ENCODE measurements at places on chromosomes 2 and 18.

DNA sequence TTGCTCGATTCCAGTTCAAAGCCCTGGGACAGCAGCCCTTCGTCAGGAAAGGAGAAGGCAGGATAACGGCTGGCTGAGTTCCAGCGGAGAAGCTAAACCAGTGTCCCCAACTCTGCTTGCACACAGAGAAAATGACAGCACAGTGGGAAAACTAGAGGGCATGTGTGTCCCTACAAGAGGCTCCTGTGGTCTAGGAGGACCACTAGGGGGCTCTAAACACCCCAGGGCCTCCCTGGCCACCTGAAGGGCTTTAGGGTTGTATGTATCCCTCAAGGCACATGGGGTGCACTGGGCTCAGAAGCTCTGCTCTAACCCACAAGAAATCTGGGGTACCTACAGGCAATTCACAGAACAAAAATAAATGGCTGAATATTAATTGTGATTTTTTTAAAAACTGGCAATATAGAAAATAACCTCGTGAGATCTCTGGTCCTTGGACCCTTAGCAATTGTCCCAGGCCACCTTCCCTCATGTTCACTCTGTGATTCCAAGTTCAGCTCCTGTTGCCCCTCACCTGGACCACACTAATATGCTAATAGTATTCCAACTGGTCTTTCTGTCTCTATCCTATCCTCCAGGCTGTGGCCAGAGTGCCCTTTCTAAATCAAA lies 17.5 kb downstream of the STAT1 start:
- DNase-seq = no peak

GRCh38 chr2:198873503-198874471 lies 584.0 kb downstream of the SATB2 start:
- DNase-seq = no peak

DNA sequence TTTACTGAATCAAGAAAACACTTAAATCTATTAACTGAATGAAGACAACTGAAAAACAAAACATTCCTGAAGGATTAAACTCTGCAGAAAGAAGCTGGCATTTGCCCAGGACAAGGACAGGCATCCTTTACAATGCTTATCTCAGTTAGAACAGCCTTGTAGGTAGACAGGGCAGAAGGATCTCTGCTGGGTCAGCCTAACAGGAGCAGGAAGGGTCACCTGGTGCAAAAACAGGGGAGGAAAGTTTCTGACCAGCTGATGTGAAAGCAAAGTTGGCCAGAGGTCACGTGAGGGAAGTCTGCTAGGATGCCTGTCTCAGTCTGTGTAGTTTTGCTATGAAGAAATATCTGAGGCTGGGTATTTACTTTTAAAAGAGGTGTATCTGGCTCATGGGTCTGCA lies 348.6 kb downstream of the ANAPC1 start:
- DNase-seq = no peak

- DNase-seq = no peak
These were observed 63.7 kb upstream of the HPCAL1 start for GRCh38 chr2:10238991-10239485.

GRCh38 chr2:149180226-149180875 lies 141.9 kb downstream of the LYPD6B start:
- no peak for DNase-seq

GRCh38 chr18:63575681-63576080 lies 11.5 kb upstream of the SERPINB13 start:
- no peak for DNase-seq

DNA sequence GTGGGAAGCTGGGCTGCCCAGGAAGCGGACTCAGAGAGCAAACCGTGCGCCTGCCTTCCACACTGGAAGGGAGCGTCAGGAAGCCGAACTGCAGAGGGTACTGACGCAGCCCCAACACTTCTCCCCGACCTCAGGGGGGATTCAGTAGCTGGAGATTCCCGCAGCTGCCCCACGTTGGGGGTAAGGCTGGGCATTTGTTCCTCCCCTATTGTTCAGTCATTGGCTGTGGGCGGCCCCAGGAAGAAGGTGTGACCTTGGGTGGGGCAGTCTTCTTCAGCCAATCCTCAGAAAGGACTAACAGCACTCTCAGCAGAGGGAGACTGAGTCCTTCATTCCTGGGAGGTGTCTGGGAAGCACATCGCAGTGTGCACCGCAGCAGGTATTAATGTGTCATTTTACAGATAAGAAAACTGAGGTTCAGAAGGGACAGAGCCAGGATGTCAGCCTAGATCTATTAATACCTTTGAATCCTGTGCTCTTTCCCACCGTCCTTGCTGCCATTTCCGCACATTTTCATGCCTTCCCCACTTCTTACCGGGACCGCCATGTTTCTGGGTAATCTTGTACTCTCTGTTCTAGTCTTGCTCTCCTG lies 12.1 kb upstream of the C18orf32 start:
- no peak for DNase-seq

DNA sequence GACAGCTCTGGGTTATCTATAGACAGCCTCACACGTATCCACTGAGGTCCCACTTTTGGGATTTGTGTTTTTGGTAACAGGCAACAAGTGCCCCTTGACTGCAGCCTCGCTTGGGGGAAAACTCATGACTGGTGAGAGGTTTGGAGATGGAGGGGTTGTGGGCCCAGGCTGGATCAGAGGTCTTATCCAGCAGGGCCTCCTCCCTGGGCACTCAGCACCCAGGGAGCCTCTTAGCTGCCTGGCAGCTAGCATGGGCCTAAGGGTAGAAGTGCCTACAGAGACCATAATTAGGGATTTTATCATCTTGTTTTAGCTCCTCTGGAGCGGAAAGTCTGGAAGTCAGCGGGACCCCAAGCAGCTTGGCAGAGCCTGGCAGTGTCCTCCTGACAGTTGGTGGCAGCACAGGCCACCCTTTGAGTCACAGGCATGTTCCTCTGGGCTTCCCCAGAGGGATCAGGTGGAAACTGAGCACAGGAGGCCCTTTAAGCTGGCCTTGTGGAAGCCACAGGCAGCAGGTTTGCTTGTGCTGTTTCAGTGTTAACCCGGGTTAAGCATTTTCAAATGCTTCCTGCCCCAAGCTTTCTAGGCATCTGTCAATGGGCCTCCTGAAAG lies 143.1 kb downstream of the KCTD1 start:
- DNase-seq = no peak

- no peak for DNase-seq
These were observed 66.9 kb downstream of the BCL11A start for GRCh38 chr2:60486551-60486950.

DNA sequence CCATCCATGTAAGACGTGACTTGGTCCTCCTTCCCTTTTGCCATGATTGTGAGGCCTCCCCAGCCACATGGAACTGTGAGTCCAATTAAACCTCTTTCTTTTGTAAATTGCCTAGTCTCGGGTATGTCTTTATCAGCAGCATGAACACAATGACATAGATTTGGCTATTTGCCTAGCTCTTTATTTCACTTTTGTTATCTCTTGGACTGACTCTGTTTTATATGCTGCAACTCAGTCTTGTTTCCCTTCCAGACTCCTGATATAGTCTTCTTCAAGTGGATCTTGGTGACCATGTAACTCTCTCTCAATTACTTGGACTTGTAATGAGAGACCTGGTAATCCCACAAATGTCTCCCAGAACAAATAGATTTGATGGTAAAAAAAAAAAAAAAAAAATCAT lies 627.6 kb downstream of the CCDC85A start:
- no peak for DNase-seq

DNA sequence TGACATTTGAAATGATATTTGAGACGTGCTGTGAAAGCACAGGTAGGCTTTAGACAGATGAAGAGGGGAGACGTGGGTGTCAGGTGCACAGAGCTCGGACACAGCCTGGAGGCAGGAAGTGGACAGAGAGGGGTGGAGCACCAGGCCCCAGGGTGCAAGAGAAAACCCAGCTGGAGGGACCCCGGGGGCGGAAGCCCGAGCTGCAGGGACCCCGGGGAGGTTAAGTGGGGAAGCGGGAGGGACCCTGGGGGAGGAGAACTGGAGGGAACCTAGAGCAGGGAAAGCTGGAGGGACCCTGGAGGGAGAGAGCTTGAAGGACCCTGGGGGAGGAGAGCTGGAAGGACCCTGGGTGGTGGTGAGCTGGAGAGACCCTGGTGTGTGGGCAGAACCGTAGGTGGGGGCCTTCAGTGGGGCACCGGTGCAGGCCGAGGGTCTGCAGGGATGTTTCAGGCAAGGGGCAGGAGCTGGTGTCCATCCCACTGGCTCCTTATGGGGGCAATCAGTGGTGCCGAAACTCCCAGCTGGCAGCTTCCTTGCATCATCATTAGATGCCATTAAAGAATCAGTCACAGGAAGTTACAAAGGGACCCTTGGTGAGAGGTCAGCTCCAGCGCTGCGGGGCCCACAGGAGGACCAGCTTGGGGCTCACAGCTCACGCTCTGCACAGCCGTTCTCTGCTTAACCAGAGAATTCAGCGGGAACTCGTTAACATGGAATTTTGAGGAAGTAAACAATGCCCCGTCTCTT lies 246.6 kb downstream of the EIPR1 start:
- DNase-seq = no peak

- DNase-seq = no peak
These were observed 59.1 kb downstream of the ACSL3 start for GRCh38 chr2:222919841-222920526.
